ENCODE measurements at places on chromosomes 1 and 21.

GRCh38 chr1:154952664-154953063, 3.2 kb downstream of the PBXIP1 start:
- DNase-seq, result no peak

GRCh38 chr1:183572721-183573120, 17.5 kb downstream of the NCF2 start:
- no peak for DNase-seq

DNA sequence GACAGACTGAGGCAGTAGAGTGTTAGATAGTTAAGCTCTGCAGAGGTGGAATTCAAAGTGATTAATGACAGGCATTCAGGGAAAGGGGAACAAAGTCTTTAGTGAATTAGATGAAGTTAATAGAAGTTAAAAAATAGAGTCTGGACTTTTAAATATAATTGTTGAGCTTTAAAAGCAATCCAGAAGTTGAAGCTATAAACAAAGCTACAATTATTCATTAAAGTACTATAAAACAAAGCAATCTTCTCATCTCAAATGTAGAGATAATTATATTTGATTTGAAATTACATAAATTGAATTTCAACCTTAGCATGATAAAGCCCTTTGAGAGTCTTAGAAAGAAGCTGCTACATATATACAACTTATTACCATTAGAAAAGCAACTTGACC, 710.6 kb downstream of the MRPL39 start:
- DNase-seq, result no peak

DNA sequence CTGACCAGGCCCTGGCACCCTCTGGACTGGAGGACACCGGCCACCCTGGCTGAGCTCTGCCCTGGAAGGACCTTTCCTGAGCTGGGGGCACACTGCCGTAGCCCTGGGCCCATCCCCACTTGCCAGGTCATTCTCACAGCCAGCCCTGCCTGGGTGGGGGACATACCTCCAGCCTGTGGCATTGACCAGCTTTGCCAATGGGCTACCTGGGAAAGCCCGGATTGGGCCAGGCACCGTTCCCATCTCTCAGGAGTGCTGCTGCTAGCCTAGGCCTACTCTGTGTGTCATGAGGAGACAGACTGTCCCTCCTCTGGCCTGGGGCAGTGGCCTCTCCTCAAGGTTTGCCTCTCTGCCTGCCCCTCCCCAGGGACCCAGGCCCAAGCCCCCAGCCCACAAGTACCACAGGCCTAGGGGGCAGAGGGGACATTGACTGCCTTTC, 40.0 kb downstream of the COQ8A start:
- no peak for DNase-seq

DNA sequence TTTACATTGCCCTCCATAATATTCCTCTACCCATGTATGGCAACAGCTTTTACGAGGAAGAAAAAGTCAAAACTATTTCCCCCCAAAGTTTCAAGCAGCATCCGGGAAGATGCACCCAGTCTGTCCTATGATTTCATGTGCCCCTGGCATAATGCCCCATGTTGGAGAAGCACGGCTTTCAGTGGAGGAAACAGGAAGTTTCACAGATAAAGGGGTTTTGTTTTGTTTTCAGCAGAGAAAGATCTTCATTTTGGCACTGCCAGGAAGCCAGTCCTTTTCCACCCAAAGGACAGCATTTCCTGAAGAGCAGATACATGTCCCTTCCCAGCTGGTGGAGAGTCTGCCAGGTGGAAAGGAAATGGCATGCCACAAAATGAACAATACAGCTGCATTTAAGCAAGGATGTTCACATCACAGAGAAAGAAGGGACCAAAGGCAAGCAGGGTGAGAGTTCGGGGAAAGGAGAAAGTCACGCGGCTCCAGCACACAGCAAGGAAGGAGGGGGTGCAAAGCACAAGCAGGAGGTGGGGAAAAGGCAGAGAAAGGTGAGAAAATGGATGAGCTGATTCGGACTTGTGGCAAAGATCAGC, 95.3 kb upstream of the HIVEP3 start:
- no peak for DNase-seq

DNA sequence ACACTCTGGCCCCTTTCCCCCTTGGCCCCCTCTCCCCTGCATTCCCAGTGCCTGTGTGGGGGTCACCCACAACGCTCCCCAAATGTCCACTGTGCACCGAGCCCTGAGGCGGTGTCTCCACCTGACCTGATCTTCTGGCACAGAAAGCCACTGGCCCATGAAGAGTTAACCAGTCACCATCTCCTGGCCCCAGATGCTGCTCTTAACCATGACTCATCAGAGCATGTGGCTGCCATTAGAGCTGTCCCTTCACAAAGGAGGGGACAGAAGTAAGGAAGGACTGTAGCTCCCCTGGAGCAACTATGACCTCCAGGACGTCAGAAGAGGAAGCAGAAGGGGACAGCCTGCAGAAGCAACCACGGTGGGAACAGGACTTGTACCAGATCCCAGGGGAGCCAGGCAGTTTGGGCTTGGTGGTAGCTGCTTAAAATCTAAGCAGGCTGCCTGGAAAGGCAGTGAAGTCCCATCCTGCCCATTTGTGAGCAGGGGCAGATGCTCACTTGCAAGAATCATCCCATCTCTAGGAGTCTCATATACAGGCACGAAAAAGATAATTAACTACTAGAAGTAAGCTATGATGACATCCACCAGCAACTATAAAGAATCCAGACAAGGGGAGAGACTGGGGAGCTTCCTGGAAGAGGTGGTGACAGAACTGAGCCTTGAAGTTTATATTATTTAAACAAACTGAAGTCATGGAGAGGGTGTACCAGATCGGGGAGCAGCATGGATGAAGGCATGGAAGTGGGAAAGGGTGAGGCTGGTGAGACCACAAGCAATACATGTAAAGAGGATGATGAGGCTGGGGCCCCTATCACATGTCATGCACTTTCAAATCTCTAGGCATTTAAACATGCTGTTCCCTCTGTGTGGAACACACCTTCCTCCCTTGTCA, 1.1 kb upstream of the TTC39A start:
- no peak for DNase-seq

Data from CD4-positive, alpha-beta T cell treated with Interleukin-12 subunit alpha and Interleukin-12 subunit beta, for 1 hour (primary cell).